AG20443 (cell line): ENCODE measurements at places on chromosomes 3 and 15.
A peak's percentile ranks its signal among the peaks of the same experiment; 100 is the strongest.

DNA sequence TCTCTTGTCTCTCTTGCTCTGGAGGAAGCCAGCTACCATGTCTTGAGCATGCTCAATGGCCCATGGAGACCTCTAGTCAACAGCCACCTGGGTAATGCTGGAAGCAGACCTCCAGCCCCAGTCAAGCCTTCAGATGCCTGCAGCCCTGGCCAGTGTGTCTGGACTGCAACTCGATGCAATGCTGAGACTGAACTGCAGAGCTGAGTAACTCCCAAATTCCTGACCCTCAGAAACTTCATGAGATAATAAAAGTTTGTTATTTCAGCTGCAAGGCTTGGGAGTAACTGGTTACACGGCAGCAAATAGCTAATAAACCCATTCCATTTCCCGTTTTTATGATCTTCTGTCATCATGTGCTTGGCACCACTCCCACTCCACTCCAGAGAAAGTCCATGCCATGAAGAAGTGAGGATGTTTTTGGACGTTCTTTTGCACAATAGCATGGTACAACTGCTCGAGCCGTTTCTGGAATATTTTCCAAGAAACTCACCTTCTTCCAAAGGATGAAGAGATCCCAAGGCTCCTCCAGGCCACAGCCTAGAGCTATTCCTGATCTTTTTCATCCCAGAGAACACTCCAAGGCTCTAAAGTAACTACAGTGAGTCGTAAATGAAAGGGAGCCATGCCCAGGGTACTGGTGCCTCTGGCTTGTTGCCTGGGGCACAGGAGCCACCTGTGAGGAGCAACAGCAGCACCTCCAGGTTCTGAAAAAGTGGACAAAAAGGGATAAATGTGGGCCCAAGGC is 72.0 kb upstream of the KLF13 start:
- peak; percentile 49 for DNase-seq

DNA sequence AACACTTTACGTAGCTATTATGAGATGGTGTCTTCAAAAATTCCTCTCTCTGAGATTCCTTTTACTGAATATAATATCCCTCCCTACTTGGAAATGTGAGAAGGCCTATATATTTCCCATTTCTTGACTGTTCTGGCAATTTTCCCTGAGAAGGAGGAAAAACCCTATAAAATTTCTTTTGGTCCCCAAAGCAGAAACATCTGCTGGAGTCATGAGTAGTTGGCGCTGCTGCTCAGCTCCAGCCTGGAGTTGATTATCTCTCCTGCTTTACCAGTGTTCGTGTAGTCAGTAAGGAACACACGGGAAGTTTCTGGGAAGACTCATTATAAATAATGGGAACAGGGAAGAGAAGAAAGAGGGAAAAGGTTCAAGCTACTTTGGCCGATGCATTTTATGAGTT is 680.1 kb downstream of the EPHA3 start:
- no peak for DNase-seq

DNA sequence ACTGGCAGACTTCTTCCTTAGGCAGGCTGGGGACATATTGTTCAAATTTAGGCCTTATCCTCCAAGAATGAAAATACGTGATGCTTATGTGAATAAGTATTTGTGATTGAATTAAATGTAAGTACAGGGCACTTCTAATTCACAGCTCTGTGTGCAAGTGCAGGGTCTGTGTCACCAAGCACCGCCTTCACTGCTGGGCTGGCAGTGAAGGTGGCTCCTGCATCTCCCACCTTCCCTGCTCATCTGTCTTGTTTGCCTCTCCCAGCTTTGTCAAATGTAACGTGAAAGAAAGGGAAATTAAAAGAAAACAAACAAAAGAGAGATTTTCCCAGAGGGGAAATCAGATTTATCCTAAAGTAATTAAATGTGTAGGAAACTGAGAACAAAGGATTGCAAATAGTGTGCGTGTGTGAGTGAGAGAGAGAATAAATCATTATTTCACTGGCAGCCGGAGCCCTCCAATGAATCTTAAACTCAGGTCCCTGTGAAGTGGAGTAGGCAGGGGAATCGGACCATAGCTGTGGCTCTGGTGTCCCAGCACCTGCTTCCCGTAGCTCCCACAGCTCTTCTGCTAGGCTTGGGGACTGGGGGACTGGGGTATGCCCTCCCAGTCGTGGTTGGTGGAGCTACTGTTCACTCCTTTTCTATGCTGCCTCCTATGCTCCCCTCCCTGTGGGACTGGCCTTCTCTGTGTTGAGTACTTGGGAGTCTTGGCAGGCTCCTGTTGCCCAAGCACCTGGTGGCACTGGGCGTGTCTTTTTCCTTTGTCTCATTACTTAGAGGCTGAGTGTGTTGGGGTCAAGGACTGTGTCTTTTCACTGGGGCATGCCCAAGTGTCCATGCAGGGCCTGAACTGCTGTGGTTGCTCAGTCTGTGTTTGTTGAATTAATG is 222.2 kb downstream of the EPHB1 start:
- no peak for DNase-seq

GRCh38 chr3:157058392-157059071 is 101.4 kb downstream of the CCNL1 start:
- no peak for DNase-seq

- peak; percentile 25 for DNase-seq
These were observed 45.7 kb upstream of the ABI3BP start for GRCh38 chr3:101038880-101039279.

DNA sequence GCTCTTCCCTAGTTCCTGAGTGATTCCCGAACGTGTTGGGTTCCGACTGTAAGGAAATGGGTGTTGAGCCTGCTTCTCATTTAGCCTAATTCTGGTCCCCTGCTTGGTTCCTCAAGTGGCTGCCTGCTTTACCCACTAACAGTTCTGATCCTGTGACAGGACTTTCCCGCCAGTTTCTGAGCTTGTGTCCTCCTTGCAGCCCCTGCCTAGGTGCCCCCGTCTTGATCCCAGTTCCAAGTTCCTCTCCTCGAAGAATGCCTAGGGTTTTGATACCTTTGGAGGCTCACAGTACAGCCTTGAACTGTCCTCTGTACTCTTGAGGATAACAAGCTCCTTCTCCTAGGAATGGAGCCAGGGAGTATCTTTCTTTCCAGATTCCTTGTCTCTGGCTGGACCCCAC is 12.0 kb upstream of the RASGRF1 start:
- DNase-seq = no peak

- no peak for DNase-seq
These were observed 38.4 kb downstream of the ITPR1 start for GRCh38 chr3:4531478-4532025.
